Posterior cingulate gyrus (tissue), 11 donors: ENCODE measurements at places on chromosomes 4 and X.

DNA sequence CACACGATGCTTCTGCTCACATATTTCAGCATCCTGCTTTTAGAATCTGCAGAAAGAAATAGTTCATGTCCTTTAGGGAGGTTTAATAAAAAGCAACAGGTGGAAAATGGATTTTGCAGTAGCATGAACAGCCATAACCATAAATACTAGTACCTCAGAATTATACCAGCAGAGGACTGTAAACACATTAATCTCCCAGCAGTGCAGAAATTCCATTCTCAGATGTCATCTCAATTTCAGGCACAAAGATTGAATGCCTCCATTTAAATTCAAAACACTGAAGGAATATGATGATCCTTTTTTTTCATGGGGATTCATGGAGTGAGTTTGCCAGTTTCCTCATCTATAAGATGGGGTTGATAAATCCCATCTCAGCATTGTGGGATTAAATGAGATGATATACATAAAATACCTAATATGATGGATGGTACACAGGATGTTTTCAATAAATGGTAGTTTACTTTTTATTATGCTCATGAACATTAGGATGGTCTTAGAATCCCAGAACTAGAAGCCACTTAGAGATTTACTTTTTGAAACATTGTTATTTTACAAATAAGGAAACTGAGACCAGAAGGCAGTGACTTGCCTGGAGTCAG lies 566 bp upstream of the LIMCH1 start:
- DNase-seq, result no peak

DNA sequence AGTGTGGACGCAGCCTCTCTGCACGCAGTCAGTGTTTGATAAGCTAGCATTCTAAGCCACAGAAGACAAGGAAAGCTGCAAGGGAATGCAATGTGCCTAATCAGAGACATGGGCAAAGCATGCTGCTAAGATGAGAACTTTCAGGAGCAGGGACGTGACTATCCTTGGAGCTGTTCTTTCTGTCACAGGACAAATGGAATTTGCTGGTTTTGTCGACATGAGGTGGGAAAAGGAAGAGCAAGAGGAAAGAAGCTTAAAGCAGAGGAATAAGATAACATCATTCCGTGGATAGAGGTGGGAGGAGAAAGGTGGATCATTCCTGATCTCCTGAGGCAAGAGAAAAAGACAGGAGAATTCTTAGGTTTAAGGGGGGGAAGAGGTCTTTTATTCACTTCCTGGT lies 33.7 kb downstream of the RBM47 start:
- DNase-seq, result no peak

DNA sequence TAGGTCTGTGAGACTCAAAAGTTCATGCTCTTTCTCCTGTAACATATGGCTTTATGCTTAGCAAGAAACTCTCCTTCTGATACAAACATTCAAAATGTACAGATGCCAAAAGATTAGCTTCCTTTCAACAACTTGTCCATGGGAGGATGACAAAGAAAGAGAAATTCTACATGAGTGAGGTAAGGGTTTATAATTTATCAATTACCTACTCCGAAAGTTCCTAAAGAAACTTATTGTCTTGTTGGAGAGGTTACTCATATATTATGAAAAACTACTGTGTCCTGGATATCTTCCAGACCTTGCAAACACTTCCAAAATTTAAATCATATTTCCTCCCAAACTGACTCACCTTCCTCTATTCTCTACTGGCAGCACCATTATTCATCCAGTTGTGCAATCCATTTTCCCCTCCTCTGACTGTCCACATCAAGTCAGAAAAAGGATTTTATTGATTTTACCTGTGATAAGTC lies 65.1 kb downstream of the ENPEP start:
- DNase-seq, result no peak

- DNase-seq, result no peak
Observed at GRCh38 chr4:100869276-100869675, 351.5 kb upstream of the EMCN start.

- no peak for DNase-seq
Observed at GRCh38 chr4:186984105-186984644, 260.5 kb upstream of the FAT1 start.

DNA sequence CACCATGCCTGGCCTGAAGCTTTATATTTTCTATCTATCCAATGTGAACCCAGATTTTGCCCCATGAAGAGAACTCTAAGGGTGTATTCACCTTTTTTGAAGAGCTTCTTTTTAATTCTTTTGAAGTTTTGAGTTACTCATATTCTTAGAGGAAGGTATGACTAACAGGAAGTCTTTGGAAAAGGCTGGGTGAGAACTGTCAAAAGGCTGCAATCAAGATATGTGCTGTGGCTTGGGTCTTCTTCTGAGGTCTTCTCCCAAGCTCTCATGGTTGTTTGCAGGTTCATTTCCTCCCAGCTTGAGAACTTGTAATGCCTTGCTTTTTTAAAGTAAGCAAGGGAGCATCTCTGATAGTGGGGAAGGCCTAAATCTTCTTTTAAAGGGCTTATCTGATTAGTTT lies 3.1 kb upstream of the C4orf17 start:
- no peak for DNase-seq

DNA sequence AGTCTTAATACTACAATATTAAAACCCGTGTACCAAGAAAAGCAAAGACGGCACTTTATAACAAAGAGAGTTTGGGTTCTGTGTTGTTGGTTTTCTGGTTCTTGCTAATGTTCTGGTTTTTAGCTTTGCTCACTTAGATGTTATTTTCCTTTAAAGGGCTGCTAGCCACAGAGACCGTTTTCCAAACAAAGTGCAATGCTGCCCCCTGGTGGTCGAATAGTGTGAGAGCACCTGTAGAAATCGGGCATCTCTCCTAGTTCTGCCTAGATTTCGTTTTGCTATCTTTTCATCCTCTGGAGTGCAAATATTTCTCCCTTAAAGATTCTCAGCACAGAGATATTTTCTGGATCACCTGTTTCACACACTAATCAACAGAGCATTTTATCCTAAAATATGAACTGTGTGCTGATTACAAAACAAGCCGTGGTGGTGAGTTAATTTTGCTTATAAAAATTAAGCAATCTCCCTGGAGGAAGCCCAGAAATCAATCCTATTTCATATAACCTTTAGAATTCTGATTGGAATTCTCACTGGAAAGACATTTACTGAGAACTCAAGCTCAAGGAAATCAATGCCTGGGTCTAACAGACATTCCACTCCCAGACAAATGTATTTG lies 334.5 kb upstream of the NOCT start:
- DNase-seq, result peak; percentile 89

DNA sequence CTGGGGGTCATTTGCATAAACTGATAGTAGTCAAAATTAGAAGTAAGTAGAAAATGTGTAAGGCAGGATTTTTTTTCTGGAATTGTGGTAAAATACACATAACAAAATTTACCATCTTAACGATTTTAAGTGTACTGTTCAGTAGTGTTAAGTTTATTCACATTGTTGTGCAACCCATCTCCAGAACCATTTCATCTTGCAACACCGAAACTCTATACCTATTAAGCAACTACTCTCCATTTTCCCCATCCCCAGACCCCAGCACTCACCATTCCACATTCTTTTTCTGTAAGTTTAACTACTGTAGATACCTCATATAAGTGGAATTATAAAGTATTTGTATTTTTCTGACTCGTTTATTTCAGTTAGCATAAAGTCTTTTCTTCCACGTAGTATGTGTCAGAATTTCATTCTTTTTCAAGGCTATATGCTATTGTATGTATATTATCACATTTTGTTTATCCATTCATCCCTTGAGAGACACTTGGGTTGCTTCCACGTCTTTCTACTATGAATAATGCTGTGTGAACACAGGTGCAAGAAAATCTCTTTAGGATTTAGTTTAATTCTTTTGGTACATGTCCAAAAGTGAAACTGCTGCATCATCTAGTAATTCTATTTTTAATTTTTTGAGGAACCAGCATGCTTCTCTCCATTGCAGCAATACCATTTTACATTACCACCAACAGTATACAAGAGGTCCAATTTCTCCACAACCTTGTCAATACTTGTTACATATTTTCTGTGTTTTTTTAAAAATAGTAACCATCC lies 39.1 kb upstream of the NSUN7 start:
- DNase-seq, result no peak

GRCh38 chr4:112819729-112820128 lies 182.8 kb downstream of the LARP7 start:
- no peak for DNase-seq

GRCh38 chr4:167826281-167826680 lies 266.1 kb upstream of the ANXA10 start:
- DNase-seq, result no peak

GRCh38 chr4:41991916-41992767 lies 1.8 kb downstream of the SLC30A9 start:
- DNase-seq, result no peak

- no peak for DNase-seq
Observed at GRCh38 chr4:114108869-114109268, 129.4 kb upstream of the ARSJ start.

DNA sequence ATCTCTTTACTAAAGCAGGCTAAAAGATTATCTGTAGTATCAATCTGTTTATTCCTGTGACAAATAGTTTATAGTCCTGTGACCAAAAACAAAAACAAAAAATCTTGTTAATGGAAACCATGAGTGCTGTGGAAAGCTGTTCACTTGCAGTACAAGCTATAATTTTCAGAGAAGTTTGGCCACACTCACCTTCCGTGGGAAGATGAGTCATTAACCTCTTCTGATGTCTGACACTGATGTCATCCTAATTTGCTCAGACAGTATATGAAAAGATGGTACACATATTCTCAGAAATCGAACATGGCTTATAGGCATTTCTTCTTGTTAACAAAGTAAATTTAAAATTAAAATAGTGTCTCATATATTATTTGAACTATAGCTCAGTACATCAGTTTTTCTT lies 19.9 kb upstream of the ENPP6 start:
- DNase-seq, result no peak

DNA sequence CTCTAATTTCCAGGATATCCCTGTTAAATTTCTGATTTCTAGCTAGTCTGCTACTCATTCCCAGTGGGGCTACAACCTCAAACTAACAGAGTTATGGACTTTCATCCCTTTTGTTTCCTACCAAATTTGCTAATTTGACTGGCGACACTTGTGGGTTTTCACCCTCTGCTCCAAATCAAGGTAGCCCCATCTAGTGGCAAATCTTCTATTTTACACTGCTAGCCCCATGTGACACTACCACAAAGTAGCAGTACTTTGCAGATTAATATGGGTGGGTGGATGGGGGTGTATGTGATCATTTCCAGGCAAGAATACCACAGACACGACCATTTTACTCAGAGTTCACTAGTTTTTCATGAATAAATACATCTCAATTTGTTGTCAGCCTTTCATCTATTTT lies 150.3 kb downstream of the MSL3 start:
- no peak for DNase-seq

DNA sequence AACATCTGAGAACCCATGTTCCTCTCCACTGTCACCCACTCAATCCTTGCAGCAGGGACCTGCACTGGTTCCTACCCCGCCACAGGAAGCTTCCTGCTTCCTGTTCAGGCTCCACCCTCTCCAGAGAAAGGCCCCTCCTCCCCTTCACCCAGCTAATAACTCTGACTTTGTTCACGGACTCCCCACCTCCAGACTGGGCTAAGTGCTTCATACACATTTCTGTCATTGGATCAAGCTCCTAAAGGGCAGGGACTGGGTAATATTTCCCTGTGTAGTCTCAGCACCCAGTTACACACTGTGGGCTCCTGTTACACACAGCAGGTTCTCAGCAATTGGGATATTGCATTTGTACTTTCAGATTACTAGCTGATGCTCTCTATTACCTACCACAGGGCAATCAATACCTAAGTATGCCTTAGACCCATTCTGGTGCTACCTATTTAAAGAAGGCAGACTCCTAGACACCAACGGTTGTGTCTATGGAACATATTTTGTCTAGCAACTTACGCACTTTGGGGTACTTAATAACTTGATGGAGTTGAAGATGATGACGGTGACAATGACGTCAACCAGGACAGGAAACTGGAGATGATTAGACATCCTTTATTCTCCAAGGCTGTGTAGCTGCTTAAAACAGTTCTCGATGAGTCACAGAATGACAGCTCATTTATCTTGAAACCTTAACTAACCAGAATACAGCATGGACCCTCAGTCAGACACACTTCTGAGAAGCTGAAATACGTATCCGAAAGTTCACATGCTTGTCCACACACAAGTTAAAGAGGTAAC lies 58.1 kb downstream of the MAML3 start:
- no peak for DNase-seq

GRCh38 chrX:68431836-68432235 lies 1.5 kb downstream of the OPHN1 start:
- DNase-seq, result no peak

- peak; percentile 41 for DNase-seq
Observed at GRCh38 chr4:16794816-16795445, 103.5 kb downstream of the LDB2 start.

GRCh38 chr4:54101190-54102041 lies 1.5 kb downstream of the GSX2 start:
- no peak for DNase-seq

DNA sequence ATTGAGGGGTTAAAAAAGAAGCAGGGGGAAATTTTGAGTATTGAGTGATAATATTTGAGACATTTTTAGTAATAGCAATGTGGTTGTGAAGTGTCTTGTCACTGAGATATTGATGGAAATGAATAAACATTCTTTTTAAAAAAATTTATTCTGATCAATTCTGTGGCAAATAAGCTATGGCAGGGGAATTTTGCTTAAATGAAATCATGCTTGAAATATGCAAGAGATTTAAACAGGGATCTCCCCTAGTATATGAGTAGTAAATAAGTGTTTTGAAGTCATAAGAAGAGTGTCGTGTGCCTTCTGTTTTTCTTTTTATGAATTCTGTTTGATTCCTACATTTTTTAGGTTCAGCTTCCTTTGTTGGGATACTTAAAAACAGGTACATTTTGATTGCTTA lies 23.2 kb downstream of the IL15 start:
- DNase-seq, result no peak

DNA sequence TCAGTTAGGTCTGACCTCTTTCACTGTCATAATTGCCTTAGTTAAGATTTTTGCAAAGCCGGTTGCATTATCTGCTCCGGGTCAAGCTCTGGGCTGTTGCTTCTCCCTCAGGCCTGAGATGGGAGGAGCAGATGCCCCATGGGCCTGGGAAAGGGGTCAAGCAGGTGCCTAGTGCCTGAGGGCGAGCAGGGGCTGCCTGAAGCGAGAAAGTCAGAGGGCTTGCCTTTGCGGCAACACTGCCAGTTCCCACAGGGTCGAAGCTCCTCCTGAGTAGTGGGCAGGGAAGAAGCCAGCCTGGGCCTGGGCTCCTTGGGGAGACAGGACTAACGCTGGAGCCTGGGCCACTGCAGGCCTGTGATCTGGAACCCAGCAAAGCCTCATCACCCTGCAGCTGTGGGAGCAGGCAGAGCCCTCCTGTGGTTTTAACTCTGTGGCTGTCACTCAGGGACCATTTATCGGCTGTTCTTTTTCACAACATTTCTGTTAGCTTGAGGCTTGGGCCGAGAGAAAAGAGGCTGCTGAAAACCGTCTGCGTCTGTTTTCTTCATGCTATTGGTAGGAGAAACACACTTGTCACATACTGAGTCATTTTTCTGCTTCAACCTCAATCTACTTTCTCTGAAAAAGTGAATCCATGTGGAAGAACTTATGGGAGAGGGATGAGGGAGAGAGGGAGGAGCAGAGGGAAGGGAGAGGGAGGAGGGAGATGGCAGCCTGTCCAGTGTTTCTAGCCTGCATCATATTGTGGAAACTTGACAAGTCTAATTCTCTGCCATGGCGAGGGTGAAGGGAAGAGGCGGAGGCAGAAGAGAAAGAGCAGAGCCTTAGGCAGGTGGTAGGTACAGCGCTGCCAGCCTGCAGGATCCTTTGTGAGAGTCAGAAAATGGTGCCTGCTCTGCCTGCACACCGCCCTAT lies 68.4 kb downstream of the RHOH start:
- no peak for DNase-seq

- no peak for DNase-seq
Observed at GRCh38 chr4:86967798-86968197, 33.0 kb downstream of the AFF1 start.
